ENCODE measurements at places on chromosomes 1 and 21. TPM values are rescaled to one million over a fixed set of nuclear protein-coding genes. Genes with fewer than 3 reads are reported as not detected.

The IGSF9 gene
- 0.15 TPM for total RNA-seq

The RIPPLY3 gene
- not detected for total RNA-seq

The CFHR5 gene
- total RNA-seq, result not detected

The LCE1B gene
- not detected for total RNA-seq

The PADI4 gene
- 0.44 TPM for total RNA-seq

The IFFO2 gene
- total RNA-seq, result 16.8 TPM

The KCNE2 gene
- not detected for total RNA-seq

The SLC9A1 gene
- 22.5 TPM for total RNA-seq

The STPG1 gene
- 6.1 TPM for total RNA-seq

The NR0B2 gene
- not detected for total RNA-seq

DNA sequence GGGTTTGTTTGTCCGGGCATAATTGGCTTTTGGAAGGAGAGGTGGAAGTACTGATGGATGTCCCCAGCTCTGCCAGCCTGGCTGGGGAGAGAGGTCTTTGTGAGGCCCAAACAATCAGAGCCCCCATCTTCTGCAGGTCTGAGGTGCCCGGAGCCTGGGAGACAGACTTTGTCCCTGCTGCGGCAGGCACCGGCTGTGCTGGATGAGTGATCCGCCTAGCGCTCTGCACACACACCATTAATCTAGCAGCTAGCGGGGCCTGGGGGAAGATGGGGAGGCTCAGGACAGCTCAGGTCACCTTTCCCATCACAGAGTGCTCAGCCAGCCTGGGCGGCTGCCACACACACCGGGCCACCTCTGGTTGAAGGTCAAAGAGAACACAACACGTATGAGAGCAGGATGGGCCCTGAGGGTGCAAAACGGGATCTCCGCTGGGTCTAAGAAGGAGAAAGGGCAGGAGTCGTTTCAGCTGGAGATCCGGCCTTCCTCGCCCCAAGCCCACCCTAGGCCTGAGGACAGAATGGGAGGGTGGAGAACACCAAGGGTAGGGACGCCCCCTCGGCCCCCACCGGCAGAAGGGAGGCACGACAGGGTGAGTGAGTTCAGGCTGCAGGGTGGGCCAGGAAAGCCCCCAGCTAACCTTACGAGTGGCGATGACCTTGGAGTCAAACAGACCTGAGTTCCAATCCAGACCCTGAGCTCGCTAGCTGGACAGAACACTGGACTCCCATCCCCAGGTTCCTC, 341.8 kb downstream of the NPHP4 start:
- no peak for DNase-seq
- no peak overlapping the region for H3K4me3 ChIP-seq
- H3K36me3 ChIP-seq, result no peaks in the 10 kb centered on the region
- no peaks in the 10 kb centered on the region for H3K4me1 ChIP-seq

DNA sequence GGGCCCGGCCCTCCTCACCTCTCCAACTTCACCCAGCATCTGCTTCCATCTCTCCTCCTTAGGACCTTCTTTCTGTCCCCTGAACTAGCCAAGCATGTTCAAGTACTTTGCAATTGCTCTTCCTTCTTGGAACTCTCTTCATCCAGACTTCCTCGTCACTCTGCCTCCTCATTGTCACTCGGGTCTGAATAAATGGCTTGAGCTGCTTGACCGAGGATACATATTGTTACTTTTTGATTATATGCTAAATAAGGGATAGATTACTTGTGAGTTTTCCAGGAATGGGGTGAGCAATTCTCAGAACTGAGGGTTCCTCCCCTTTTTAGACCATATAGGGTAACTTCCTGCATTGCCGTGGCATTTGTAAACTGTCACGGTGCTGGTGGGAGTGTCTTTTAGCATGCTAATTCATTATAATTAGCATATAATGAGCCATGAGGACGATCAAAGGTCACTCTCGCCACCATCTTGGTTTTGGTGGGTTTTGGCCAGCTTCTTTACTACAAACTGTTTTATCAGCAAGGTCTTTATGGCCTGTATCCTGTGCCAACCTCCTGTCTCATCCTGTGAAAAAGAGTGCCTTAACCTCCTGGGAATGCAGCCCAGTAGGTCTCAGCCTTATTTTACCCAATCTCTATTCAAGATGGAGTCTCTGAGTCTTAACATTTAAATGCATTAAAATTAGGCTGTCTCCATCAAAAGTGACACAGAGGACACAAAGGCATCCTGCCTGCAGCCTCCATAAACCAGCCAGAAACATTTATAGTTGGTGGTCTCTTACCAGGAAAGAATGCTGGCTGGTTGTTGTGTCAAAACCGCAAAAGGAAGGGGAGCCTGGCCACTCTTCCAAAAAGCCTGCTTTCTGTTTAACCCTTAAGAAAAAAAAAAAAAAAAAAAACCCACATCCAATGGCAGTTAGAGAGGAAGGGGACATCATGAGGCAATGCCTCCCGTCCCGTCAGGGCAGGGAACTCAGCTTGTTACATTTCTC, 179.3 kb downstream of the KAZN start:
- no peak overlapping the region for H3K4me3 ChIP-seq
- no peak overlapping the region for H3K27ac ChIP-seq
- H3K36me3 ChIP-seq, result no peaks in the 10 kb centered on the region
- no peaks in the 10 kb centered on the region for H3K27me3 ChIP-seq
- DNase-seq, result no peak

DNA sequence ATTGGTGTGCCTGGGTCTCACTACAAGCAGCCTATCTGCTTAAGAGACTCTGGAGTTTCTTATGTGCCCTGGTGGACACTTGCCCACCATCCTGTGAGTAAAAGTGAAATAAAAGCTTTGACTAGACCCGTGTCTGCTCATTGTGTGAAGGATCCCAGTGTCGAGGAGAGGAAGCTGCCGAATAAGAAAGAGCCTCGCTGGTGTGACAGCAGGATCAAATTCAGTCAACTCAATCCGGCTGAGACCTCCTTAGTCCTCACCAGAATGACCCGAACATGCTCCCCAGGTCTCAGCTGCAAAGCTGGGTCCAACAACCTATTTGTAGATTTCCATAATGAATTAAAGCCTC, 14.8 kb downstream of the CD2 start:
- H3K4me1 ChIP-seq, result peaks cover 14% of the 10 kb centered on the region
- no peak overlapping the region for H3K27ac ChIP-seq
- H3K4me3 ChIP-seq, result no peak overlapping the region
- H3K27me3 ChIP-seq, result no peaks in the 10 kb centered on the region
- DNase-seq, result no peak

- DNase-seq, result no peak
- H3K27me3 ChIP-seq, result no peaks in the 10 kb centered on the region
- H3K27ac ChIP-seq, result no peak overlapping the region
- H3K4me3 ChIP-seq, result no peak overlapping the region
- H3K4me1 ChIP-seq, result no peaks in the 10 kb centered on the region
These were observed 194.3 kb upstream of the RGS18 start for GRCh38 chr1:191963781-191964455.

GRCh38 chr1:89580036-89580435, 52.9 kb upstream of the LRRC8C start:
- no peaks in the 10 kb centered on the region for H3K27me3 ChIP-seq
- H3K4me3 ChIP-seq, result no peak overlapping the region
- peaks cover 9% of the 10 kb centered on the region for H3K4me1 ChIP-seq
- DNase-seq, result no peak

GRCh38 chr1:94329986-94330385, 88.2 kb upstream of the ABCD3 start:
- DNase-seq, result no peak
- no peak overlapping the region for H3K4me3 ChIP-seq
- H3K27ac ChIP-seq, result no peak overlapping the region
- H3K27me3 ChIP-seq, result peaks cover 6% of the 10 kb centered on the region
- H3K36me3 ChIP-seq, result no peaks in the 10 kb centered on the region
- no peaks in the 10 kb centered on the region for H3K4me1 ChIP-seq

- H3K4me3 ChIP-seq, result no peak overlapping the region
- no peaks in the 10 kb centered on the region for H3K36me3 ChIP-seq
- peaks cover 8% of the 10 kb centered on the region for H3K4me1 ChIP-seq
- no peaks in the 10 kb centered on the region for H3K27me3 ChIP-seq
These were observed 41.7 kb downstream of the EVI5 start for GRCh38 chr1:92743221-92743620.
